Muscle of leg (tissue), 16 donors: ENCODE measurements at places on chromosomes 16 and 17.

DNA sequence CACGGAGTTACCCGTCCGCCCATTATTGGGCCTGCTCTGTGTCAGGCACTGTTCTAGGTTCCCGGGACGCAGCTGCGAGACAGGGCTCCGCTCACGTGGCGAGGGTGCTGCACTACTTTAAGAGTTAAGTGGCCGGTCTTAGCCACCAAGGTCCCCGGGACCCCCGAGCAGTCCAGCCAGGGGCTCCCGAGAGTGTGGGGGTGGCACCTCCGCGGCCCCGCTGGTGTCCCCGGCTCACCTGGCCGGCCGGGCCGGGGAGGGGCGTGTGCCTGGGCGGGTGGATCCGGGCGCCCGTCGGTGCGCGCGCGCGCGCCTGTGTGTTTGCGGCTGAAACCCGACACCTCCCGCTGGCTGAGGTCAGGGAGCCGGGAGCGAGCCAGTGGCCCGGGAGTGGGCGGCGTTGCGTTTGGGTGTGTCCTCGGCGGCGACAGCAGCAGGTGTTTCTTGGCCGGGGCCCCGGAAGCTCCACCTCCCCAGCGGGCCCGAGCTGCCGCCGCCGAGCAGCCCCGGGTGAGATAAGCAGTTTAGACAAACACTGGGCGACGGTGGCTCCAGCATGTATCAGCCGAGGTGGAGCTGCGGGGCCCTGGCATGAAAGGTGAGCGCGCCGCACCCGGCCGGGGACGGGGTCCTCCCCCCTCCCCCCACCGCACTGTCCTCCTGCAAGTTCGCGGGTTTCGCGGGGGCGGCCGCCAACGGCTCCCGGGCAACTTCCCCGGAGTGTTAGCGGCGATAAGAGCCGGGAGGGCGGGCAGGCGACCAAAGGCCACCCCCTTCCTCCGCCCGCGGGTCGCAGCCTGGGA lies at the start of gene GSE1:
Gene GSE1 (plus strand): TSS at position 522 of the 803 bp plus-strand sequence. CDS start 70 bp downstream, at position 592.
- DNase-seq = peak; percentile 91

- no peak for DNase-seq
Measured at GRCh38 chr17:27423651-27424050, 32.6 kb upstream of the KSR1 start.

GRCh38 chr16:71894229-71894920 lies 956 bp upstream of the IST1 start:
- DNase-seq = peak; percentile 71

- no peak for DNase-seq
Measured at GRCh38 chr17:63703029-63703428, 3.1 kb upstream of the LIMD2 start.

DNA sequence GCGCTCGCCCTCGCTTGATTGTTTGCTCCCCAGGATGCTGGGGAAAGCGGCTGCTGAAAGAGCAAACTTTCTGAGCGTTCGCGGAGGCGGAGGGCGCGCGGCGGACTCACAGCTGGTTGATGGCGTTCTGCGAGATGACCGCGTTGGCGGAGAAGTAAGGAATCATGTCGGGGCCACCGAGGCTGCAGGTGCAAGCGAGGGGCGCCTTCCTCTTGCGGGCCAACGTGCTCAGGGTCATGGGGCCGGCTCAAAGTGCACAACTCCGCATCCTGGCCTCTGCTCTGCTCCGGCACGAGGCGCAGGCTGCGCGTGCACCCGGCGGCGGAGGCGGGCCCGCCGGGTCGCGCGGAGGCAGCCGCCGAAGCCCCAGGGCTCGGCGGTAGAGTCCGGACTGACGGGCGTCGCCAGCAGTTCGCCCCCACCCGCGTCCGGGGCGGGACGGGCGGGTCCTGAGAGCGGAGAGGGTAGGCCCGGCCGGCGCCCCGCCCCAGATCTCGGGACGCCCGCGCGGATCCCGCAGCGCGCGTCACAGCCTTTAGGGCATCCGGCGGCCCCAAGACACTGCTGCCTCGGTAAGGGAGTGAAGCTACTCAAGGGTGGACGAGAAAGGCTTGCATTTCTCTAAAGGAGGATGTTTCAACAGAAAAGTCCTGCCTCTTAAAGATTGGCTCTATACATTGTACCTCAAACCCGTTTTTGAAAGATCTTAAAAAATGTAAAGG lies 138.5 kb upstream of the CORO6 start:
- peak; percentile 93 for DNase-seq

GRCh38 chr16:26787924-26788323 lies 278.8 kb upstream of the C16orf82 start:
- DNase-seq = no peak

- no peak for DNase-seq
Measured at GRCh38 chr17:80443916-80444643, 29.1 kb downstream of the ENDOV start.

DNA sequence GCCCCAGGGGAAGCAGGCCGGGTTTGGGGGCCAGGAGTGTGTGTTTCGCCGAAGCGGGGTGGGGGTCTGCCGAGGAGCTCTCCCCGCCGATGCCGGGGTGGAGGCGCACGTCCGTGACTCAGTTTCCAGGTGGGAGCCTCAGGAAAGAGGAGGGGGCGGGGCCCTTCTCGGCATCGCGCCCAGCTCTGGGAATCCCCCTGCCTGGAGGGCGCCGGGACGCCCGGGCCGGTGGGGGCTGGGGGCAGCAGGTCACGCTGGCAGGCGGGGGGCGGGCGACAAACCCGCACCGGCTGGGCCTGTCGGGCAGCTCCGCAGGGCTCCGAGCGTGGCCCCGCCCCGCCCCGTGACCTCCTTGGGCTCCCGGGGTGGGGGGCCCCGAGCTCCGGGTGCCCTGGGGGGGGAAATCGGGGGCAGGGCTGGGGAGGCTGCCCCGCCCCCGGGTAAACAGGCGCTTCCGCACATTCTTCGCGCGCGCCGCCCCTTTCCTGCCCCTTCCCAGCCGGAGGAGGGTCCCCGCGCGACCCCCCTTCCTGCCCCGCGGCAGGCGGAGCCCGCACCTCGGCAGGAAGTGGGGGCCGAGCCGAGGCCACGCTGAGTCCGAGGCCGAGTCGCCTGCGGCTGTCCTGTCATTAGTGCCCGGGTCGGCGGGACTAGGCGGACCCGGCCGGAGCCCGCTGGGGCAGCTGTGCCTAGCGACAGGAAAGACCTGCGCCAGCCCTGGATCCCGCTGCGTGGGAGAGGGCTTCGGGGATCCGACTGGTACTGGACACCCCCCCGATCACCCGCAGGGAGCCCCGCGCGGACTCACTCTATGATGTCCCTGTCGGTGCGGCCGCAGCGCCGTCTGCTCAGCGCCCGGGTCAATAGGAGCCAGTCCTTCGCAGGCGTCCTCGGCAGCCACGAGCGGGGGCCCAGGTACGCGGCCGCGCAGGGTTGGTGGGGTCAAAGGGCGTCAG lies 9.3 kb downstream of the RIPOR1 start:
- peak; percentile 80 for DNase-seq

GRCh38 chr16:23508589-23509440 lies 1.5 kb downstream of the GGA2 start:
- DNase-seq = peak; percentile 44

GRCh38 chr16:31897283-31897682 lies 23.7 kb downstream of the ZNF267 start:
- no peak for DNase-seq
